ENCODE measurements at places on chromosomes 13 and 19. TPM values are rescaled to one million over a fixed set of nuclear protein-coding genes. Genes with fewer than 3 reads are reported as not detected.

DNA sequence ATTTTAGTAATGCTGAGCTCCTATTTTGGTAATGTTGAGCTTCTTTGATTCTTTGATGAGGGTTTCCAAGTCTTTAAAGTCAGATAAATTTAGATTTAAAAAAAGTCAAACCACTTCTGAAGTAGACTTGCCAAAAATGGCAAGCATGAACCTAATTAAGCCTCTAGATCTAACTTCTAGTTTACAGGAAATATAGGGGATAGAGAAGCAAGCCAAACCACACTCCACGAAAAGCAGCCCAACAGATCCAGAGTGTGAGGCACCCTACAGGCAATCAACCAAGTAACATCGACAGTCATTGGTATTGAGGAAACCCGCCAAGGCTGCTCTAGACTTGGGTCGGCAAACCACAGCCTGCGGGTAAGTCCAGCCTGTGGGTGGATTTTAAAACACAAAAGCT is 3.7 kb downstream of the GGACT start:
- H3K36me3 ChIP-seq, result no peaks in the 10 kb centered on the region
- no peaks in the 10 kb centered on the region for H3K27me3 ChIP-seq
- DNase-seq, result no peak
- peaks cover 3% of the 10 kb centered on the region for H3K4me1 ChIP-seq
- no peak overlapping the region for H3K27ac ChIP-seq

- H3K27ac ChIP-seq, result no peak within 1 kb of the TSS
- H3K4me1 ChIP-seq, result peaks cover 4% of the 10 kb centered on the region
- no peaks in the 10 kb centered on the region for H3K27me3 ChIP-seq
- H3K4me3 ChIP-seq, result no peak within 1 kb of the TSS
These were observed at the start of gene KCTD4 for GRCh38 chr13:45200701-45201232. TSS of gene KCTD4 (minus strand) at chr13:45201045. CDS start at chr13:45194567, 6,478 bp downstream.

GRCh38 chr19:17522988-17523872 is 11.8 kb downstream of the PGLS start:
- no peaks in the 10 kb centered on the region for H3K27me3 ChIP-seq
- H3K36me3 ChIP-seq, result peaks cover 5% of the 10 kb centered on the region
- H3K4me1 ChIP-seq, result no peaks in the 10 kb centered on the region
- H3K27ac ChIP-seq, result no peak overlapping the region
- DNase-seq, result peak; percentile 65
- no peak overlapping the region for H3K4me3 ChIP-seq

DNA sequence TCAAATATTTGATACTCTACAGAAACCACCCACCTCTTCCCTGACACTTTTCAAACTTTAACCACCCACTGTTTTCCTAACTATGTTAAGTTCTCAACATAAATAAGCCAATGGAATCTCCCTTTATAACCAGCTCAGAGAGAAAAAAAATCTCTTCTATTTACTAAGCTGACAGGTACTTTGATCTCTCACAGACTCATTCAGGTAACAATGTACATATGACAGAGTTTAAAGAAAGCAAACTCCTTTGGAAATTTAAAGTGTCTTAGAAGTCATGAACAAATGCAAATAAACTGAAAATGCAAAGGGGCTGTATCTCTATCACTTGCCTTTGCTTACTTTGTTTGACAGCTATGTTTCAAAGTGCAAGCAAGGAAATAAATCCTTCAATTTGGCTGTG is 109.3 kb downstream of the KLF12 start:
- no peak for DNase-seq
- no peak overlapping the region for H3K27ac ChIP-seq
- H3K27me3 ChIP-seq, result no peaks in the 10 kb centered on the region
- H3K4me3 ChIP-seq, result no peak overlapping the region

DNA sequence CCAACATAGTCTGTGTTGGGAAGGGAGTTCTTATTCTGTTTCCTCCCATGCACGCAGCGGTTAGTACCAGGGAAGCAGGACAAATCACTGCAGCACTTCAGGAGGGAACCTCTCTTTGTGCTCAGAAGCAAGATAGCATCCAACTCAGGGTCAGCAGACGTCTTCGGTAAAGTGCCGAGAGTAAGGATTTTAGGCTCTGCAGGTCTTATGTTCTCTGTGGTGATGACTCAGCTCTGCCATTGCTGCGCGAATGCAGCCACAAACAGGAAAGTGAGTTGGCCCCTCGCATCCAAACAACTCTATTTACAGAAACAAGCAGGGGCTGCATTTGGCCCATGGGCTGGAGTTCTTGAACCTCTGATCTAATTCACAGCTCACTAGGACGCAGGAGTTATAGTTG is 122.1 kb upstream of the SPATA13 start:
- no peak overlapping the region for H3K27ac ChIP-seq
- no peak overlapping the region for H3K4me3 ChIP-seq
- H3K4me1 ChIP-seq, result peaks cover 29% of the 10 kb centered on the region
- no peak for DNase-seq

DNA sequence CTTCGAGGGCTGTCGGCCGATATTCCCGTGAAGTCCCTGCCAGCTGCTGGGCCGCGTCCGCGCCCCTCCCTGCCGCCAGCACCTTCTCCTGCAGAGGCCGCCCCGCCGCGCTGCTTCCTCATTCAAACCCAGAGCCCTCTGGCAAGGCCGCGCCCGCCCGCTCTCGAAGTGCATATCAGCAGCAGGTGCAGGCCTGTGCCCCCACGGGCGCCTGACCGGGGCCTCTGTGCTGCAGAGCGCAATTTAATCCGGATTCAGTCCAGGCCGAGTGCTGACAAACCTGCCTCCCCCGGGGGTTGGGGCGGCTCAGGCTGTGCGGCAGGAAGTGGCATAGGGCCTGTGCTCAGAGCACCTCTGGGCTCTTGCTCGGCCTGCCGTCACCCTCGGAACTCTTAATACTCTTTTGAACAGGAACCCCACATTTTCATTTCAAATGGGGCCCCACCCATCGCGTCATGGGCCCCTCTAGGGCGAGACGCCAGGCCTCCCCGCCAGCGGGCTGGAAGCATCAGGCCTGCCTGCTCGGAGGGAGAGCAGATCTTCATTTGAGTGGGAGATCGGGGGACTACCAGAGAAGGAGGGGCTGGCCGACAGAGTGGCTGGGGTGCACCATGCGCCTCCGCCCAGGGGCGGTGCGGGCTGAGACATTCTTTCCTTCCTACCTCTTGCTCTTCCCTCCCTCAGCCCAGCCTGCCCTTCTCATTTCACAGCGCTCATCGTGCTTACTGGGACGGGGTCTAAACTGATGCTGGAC is 125.7 kb downstream of the TNFRSF19 start:
- H3K27ac ChIP-seq, result no peak overlapping the region
- no peaks in the 10 kb centered on the region for H3K27me3 ChIP-seq
- no peak for DNase-seq

GRCh38 chr19:14147797-14148605 is 11.6 kb upstream of the ASF1B start:
- no peaks in the 10 kb centered on the region for H3K36me3 ChIP-seq
- no peaks in the 10 kb centered on the region for H3K4me1 ChIP-seq
- no peak overlapping the region for H3K4me3 ChIP-seq
- H3K27ac ChIP-seq, result no peak overlapping the region

ADGRE2 gene
- 0.31 TPM for total RNA-seq

FAAP24 gene
- total RNA-seq, result 0.87 TPM

- H3K4me1 ChIP-seq, result no peaks in the 10 kb centered on the region
- no peaks in the 10 kb centered on the region for H3K36me3 ChIP-seq
- DNase-seq, result no peak
- no peak overlapping the region for H3K27ac ChIP-seq
- no peak overlapping the region for H3K4me3 ChIP-seq
These were observed 14.5 kb upstream of the DOCK9 start for GRCh38 chr13:98992355-98992754.

TMPRSS9 gene
- total RNA-seq, result 0.61 TPM

SIGLEC10 gene
- total RNA-seq, result 0.08 TPM

DNA sequence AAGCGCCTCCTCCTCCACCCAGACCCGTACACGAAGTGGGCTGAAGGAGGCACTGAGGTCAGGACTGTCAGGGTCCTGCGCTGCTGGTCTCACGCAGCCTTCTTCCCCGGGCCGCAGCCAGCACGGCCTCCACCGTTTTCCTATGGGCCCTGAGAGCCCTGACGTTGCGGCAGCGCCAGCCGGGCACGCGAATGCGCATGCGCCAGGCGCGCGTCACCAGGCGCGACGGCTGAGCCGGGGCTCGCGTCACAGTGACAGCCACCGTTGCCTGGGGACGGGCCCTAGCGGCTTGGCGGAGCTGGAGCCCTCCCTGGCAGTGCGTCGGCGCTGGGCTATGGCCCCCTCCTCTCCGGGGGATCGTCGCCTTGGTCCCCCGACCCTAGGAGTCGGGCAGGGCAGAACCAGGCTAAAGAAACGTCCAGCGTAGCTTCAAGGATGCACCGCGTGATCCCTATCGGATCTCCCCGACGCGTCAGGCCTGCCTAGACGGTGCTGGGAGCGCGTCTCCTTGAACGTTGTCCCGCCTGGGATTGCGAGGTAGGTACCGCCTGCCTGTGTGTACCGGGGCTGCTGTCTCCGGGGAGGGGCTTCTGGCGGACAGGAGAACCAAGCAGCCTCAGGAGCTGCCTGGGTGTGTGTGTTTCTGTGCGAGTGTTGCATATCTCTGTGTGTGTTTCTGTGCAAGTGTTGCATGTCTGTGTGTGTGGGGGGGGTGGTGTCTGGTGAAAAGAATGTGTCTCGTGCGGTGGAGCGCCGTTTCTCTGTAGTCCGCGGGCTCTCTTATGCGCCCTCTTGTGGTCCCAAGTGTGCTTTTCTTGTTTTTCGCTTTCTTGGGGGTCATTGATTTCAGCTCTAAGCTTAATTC is 43.2 kb downstream of the ZNF571 start:
- H3K27me3 ChIP-seq, result no peaks in the 10 kb centered on the region
- H3K36me3 ChIP-seq, result no peaks in the 10 kb centered on the region
- H3K27ac ChIP-seq, result no peak overlapping the region
- DNase-seq, result no peak
- no peaks in the 10 kb centered on the region for H3K4me1 ChIP-seq
- H3K4me3 ChIP-seq, result peak overlapping the region; percentile 17

GRCh38 chr13:30796631-30797601 is 61.6 kb downstream of the ALOX5AP start:
- H3K4me1 ChIP-seq, result no peaks in the 10 kb centered on the region
- no peaks in the 10 kb centered on the region for H3K36me3 ChIP-seq
- H3K27ac ChIP-seq, result no peak overlapping the region

DNA sequence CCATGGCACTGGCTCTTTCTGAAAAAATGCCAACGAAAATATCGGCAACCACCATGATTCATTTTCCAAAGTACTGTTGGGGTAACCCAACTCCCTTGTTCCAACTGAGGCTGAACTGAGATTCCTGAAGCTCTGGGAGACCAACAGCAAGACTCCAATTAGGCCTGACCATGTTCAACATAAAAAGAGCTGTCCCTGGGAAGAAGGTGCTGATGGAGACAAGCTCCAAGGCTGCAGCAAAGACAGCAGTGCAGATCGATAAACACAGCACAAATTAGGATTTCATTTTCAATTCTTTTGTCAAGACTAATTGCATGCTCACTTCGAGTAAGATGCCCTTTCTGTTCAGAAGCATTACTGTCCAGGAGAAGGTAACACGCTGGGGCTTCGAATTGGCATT is 968.0 kb downstream of the UQCRFS1 start:
- H3K27me3 ChIP-seq, result no peaks in the 10 kb centered on the region
- no peak overlapping the region for H3K27ac ChIP-seq
- H3K4me1 ChIP-seq, result no peaks in the 10 kb centered on the region
- no peak for DNase-seq

ZNF433 gene
- total RNA-seq, result 3.7 TPM

GRCh38 chr13:51451134-51451466 is 1.7 kb downstream of the INTS6 start:
- H3K27me3 ChIP-seq, result no peaks in the 10 kb centered on the region
- DNase-seq, result no peak
- H3K4me3 ChIP-seq, result peak overlapping the region; percentile 92
- peaks cover 1% of the 10 kb centered on the region for H3K36me3 ChIP-seq

F7 gene
- total RNA-seq, result not detected

DNA sequence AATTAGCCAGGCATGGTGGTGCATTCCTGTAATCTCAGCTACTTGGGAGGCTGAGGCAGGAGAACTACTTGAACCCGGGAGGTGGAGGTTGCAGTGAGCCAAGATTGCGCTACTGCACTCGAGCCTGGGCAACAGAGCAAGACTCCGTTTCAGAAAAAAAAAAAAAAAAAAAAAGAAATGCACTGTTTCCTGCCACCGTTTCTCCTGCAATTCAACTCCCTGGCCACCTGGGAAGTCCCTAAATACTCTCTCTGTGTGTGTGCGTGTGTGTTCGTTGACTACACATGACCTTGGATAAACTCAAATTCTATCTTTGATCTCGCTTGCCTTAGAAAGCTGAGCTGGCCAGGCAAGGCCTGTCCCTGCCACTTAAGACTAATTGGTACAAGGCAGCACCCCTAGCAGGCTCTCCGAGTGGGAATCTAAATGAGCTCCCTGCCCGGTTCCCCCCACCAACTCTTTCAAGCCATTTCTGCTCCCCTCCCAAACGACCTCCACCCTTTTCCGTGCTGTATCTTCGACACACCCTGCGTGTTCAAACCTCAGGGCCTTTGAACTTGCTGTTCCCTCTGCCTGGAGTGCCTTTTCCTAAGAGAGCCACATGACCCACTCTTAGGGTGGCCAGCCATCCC is 5.2 kb upstream of the BCAT2 start:
- peak; percentile 57 for DNase-seq
- peaks cover 28% of the 10 kb centered on the region for H3K4me1 ChIP-seq
- no peaks in the 10 kb centered on the region for H3K27me3 ChIP-seq
- no peaks in the 10 kb centered on the region for H3K36me3 ChIP-seq
- no peak overlapping the region for H3K4me3 ChIP-seq
- peak overlapping the region; percentile 75 for H3K27ac ChIP-seq

Data from pancreas (tissue), 10 donors.